Right ventricle myocardium inferior (tissue), 1 donor: ENCODE measurements at places on chromosomes 5 and 9. TPM values are rescaled to one million over a fixed set of nuclear protein-coding genes. Genes with fewer than 3 reads are reported as not detected.

GRCh38 chr9:91445135-91445534, 21.5 kb upstream of the NFIL3 start:
- no peak for DNase-seq

- no peak for DNase-seq
Observed at GRCh38 chr5:61186634-61187033, 24.4 kb upstream of the SMIM15 start.

DNA sequence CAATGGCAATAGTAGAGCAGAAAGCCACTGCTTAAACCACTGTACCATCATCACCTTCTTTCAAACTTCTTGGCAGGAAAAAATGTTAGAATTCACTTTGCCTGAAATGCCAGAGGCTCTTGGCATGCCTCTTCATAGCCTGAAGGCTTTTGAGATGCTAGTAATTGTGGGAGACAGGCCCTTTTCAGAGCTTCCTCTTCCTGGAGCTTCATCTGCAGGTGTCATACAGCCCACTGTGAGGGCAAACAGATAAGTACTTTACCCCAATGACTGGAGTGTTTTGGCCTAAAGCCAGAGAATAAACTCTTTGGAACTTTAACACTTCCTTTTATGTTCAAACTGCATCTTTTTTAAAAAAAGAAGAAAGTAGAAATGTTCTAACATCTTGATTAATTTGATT, 81.3 kb upstream of the TMEM171 start:
- DNase-seq: no peak

The OR1Q1 gene
- total RNA-seq: not detected

GRCh38 chr5:122924203-122924602, 78.8 kb downstream of the SNX24 start:
- no peak for DNase-seq

DNA sequence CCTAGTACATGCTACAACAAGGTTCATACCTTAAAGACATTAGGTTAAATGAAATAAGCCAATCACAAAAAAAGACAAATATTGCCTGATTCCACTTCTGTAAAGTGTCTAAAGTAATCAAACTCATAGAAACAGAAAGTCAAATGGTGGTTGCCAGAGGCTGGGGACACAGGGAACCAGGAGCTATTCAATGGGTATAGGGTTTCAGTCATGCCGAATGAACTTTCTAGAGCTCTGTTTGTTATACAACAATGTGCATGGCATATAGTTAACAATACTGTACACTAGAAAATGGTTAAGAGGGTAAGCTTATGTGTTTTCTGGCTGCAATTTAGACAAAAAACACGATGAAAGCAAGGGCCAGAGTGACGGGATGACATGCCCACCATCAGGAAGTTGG, 70.8 kb upstream of the EGFLAM start:
- DNase-seq: no peak

- DNase-seq: no peak
Observed at GRCh38 chr9:105500108-105500766, 52.4 kb downstream of the FSD1L start.

The TESK1 gene
- 27.3 TPM for total RNA-seq

The PROB1 gene
- 49.3 TPM for total RNA-seq

DNA sequence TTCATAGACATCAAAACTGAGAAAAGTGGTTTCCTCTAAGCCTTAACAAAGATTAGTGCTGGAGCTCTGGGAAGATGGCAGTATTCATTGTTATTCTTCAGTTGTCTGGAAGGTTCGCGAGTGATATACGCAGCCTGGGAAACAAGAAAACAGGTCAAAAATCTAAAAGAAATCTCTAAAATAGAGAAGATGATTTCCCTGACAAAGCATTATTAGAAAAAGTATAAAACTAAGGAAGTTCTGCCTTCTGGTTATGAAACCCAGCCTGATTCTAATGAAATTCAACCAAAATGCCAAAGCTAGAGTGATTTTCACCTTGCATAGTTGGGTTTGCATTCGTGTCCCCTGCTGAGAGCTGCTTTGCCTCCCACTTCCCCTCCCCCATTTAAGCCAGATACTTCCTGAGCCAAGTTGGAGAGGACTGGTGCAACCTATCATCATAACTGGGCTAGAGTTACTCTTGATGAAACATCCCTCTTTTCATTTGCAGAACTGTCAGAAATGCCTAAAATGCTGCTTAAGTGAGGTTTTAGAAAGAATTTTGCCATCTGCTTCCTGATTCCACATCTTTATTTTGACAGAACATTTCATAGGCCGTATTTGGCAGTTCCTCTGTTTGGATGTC, 48.4 kb downstream of the NDFIP1 start:
- DNase-seq: no peak

The ACOT12 gene
- not detected for total RNA-seq

- DNase-seq: no peak
Observed at GRCh38 chr5:36558641-36559040, 47.8 kb upstream of the SLC1A3 start.

GRCh38 chr5:116605310-116606070, 30.9 kb upstream of the SEMA6A start:
- DNase-seq: no peak

- DNase-seq: no peak
Observed at GRCh38 chr9:99966001-99966400, 59.5 kb downstream of the STX17 start.

DNA sequence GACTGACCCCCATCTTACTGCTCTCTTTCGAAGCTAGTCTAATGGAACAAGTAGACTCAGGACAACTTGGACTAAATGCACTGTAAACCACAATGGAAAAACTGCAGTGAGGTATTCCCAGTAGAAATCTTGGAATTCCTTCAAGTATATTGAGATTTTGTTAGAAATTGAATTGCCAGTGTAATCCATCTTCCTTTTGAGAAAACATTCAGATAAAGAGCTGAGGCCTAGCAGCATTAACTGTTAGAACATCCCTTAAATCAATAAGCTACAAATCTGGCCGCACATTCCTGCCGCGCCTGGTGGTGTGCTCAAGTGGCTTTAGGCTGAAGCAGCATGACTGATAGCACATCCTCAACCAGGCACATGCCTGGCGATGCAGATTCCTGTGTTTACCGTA, 29.3 kb downstream of the PPIC start:
- DNase-seq: no peak

DNA sequence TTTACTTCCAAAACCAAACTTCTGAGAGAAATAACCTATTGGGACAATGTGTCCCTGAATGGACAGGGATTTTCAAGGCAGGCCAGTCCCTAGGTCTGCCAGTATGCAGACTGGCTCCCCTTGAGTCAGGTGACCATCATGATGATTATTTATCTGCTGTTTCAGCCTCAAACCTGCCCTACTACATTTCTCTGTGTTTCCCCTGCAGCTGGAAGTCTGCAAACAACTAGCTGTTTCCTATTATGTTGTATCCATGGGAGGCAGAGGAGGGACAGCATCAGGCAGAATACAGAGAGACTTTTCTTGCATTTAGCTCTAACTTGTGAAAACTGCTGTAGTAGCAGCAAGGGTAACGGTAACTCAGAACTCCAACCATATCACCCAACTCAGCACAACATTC, 36.2 kb upstream of the IFNK start:
- DNase-seq: no peak

- DNase-seq: no peak
Observed at GRCh38 chr5:91177085-91177484, 206.0 kb downstream of the ARRDC3 start.

- DNase-seq: no peak
Observed at GRCh38 chr9:3181049-3181953, 337.4 kb upstream of the PUM3 start.

DNA sequence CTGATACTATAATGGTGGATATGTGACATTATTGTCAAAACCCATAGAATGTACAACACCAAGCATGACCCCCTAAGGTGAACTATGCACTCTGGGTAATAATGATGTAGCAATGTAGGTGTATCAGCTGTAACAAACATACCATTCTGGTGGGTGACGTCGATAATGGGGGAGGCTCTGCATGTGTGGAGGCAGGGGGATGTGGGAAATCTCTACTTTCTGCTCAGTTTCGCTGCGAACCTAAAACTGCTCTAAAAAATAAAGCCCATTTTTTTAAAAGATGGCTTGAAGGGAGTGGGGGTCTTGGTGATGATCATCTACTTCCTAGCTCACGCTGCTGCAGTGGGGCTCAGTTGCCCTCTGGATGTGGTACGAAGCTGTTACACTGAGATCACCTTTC, 51.1 kb downstream of the RASGEF1C start:
- DNase-seq: no peak

The PLCXD3 gene
- total RNA-seq: 76.6 TPM

- DNase-seq: no peak
Observed at GRCh38 chr5:98877600-98877999, 51.2 kb downstream of the CHD1 start.

The RASEF gene
- 0.03 TPM for total RNA-seq

DNA sequence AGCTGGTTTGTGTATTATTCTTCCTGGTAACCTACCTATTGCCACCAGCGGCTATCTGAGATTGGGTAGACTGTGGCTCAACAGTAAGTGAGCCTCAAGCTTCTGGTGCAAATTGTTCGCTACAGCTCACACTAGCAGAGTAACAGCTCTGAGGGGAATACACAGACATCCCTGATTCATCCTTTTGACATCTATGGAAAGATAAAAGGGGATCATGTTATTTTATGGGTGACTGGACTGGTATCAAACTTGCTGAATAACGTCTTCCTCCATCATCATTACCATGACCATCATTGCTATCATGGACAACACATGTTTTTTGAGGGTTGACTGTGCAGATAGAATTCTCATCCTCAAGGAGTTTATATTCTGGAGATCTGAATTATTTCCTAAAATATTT, 129.6 kb downstream of the PIK3R1 start:
- no peak for DNase-seq

- no peak for DNase-seq
Observed at GRCh38 chr5:132363431-132364112, 5.9 kb upstream of the SLC22A5 start.

The PCDHB7 gene
- 0.87 TPM for total RNA-seq

DNA sequence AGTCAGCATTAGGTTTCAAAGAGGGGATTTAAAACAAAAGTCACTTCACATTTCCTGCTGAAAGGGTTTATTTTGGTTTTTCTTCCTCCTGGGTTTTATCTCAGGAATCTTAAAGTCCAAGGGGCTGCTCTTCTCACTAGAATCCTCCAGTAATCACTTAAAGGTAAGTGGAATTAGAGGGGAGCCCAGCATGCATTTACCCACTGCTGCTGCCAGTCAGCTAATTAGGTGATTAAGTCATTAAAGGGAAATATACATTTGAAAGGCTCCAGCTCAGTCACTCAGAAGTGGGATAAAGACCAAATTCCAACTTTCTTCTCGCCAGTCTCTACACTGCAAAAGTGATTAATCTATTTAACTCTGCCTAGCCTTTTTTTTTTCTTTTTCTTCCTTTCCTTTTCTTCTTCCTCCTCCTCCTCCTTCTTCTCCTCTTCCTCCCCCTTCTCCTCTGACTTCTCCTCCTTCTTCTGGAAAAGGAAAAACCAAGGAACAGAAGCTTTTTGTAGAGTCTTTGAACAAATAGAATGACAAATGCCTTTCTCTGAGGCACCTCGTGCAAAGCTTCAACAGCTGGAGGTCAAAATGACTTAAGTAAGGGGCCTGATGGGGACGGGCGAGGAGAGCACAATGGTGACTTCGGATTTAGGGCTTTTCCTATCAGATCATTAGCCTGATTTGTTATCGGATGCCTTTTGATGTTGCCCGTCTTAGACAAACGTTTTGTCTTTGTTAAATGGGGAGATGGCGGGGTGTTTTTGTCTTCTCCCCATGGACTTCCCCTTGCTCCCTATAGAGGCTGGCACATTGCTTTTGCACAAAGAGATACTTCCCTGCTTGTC, 617.6 kb downstream of the IRX1 start:
- DNase-seq: no peak

DNA sequence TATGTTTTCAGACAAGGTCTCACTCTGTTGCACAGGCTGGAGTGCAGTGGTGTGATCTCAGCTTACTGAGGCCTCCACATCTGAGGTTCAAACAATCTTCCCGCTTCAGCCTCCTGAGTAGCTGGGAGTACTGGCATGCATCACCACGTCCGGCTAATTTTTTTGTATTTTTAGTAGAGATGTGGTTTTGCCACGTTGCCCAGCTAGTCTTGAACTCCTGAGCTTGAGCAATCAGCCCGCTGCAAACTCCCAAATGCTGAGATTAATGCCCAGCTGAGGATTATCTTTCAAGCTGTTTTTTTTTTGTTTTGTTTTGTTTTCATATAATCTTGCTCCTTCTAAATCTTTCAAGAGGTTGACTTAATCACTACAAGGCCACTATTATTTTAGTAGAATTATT, 47.3 kb upstream of the SLC28A3 start:
- no peak for DNase-seq

DNA sequence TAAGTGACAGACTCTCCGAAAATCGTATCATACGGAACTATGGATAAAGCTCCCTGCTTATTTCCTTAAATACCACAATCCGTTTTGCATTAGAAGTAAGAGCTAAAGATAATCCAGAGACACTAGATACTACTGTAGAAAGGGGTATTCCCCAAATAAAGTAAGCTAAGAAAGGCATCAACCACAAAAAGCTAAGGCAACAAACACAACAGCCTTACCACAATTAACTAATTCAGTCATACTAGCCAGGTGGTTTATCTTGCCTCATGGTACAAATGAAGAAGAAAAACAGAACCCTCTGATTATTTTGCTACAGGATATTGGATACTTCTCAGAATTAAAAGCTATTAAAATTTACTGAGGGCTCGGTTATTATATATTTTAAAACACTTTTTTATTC, 14.1 kb downstream of the ERP44 start:
- DNase-seq: no peak

- DNase-seq: no peak
Observed at GRCh38 chr9:107137495-107138202, 145.4 kb upstream of the RAD23B start.

DNA sequence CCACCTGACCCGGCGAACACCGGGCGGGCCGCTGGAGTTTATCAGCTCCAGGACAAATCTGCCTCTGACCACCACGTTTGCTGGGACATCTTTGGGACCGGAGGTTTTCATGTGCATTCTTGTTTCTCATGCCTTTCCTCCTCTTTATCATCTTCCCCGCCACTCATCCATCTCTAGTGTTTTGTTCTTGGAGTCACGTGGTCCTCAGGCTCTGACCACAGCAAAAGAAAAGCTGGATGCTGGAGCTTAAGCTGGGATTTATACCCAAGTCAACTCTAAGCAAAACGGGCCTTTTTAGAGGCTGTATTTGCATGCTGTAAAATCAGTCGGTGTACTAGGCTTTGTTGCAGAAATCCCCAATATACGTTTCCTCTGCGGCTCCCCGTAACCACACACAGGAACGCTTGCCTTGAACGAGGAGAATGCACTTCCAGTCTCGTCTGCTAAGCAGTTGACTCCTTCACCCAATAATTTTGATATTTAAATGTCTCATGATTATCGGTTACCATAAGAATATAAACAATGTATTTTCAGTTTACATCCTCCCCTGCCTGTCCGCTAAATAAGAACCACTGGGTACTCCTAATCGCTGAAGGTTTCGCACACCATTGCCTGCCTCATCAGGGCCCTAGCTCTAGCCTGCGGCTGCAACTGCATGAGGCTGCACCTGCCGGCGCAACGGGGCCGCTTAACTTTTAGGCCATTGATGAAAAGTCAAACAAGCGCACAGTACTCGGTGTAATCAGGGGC, 560 bp upstream of the NDUFS6 start:
- peak; percentile 62 for DNase-seq
